H7 (cell line): ENCODE measurements at places on chromosomes 2 and 18. TPM values are rescaled to one million over a fixed set of nuclear protein-coding genes. Genes with fewer than 3 reads are reported as not detected.

GRCh38 chr2:40321822-40322221 is 130.1 kb downstream of the SLC8A1 start:
- DNase-seq, result no peak

DNA sequence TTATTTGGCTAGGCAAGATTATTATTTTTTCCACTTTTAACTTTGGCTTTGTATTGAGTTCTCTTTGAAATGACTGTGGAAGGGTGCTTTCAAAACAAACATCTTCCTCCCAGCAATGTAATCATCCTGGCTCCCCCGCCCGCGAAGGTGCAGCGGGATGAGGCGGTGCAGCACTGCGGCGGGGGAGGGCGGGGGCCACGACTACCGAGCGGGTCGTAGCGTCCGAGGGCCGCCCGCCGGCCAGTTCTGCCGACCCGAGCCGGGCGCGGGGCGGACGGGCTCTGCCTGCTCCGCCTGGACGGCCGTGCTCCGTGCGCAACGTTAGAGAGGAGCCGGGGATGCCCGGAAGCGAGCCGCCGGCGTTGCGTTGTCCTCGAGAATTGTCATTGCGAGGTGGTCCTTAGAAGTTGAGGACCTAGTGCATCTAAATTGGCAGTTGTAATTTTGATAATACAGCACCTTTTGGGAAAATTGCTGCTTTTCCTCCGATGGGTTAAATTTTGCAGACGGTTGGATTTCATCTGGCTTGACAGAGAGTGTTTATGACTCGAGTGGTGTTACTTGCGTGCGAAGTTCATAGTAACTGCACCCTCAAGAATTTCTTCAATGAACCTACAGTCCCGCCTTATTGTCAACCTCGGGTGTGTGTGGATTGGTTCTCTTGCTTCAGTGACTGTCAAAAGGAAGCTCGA is 1.1 kb downstream of the EPC2 start:
- DNase-seq, result peak; percentile 73

DNA sequence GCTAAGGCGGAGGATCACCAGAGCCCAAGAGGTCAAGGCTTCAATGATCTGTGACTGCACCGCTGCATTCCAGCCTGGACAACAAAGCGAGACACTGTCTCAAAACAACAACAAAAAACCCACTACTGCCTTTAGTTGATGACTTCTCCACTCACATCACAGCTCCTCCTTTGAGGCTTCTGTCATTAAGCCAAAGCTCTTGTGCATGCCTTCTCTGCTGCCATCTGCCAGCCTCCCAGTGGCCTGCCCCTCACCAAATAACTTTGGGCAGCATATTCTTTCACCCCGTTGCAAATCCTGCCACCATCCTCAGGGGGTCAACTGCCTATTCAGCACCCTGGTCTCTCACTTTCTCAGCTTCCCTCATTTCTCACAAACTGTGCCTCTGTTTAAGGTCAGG is 27.5 kb downstream of the OSBPL1A start:
- no peak for DNase-seq

DNA sequence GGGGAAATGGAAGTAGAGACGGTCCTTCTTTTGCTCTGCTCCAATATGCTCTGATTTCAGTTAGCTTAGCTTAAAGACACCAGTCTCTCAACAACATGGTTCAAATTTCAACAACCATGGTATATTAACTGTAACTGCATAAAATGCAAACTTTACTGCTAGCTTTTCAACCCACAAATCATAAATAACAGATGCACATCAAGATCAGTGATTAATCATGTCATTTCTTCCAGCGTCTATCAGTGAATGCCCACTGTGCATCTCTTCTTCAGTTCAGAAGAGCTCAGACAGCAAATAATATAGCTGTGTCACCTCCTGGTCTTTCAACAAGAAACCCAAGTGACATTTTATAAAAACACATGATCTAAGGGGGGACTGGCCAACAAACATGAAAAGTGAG is 12.6 kb downstream of the PECR start:
- no peak for DNase-seq

DNA sequence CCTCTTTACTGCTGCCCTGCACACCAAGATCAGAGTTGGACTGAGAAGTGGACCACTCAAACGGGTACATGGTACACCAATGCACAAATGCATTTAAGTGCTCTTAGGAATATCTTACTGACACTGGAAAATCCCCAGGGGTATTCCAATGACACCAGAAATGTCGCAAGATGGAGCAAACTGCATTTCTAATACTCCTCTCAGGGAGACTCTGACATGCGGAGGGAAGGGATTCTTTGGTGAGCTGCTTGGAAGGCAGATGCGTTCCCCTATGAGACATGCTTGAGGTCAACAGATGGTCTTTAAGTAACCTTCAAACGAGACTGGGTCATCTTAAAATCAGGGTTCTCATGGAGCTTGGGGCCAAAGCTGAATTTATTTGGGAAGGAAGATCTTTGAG is 521.8 kb upstream of the TCF4 start:
- DNase-seq, result no peak

- no peak for DNase-seq
These were observed 8.2 kb upstream of the TMEM182 start for GRCh38 chr2:102753563-102754159.

DNA sequence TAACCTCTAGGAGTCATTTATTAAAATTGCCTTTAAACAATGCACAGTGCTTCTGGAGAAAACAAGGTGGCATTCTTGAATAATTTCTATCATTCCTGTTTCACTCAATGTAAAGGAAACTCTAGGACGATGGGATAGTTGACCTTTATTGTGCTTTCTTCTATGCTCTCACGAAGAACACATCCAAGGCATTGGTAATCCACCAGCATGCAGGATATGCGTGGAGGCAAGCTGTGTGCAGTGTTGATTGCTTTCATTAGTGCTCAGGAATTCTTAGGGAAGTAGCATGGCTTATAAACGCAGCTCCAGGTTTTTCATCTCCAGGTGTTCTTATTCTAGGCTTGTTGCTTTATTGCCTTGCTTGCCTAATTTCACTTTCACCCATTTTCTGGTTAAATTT is 58.4 kb upstream of the CAVIN2 start:
- DNase-seq, result no peak

DNA sequence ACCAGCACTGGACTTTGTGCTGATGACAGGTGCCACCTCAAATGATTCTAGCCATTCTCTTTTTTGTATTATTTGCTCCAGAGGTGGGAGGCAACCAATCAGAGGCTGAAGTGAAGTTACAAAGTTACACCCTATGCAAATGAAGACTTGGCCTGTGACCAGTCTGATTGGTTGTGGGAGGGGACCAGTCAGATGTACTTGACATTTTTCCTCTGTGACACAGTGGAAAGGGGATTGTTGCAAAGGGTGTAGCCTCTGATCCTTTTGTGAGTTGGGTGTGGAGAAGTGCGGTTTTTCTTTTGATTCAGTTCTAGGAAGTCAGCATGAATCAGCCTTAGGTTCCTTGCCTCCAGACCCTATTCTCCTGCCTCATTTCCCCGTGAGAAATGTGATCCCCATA is 244.0 kb downstream of the ARL6IP6 start:
- DNase-seq, result no peak

- peak; percentile 29 for DNase-seq
These were observed 35.9 kb downstream of the PTPN4 start for GRCh38 chr2:119795309-119796303.

- no peak for DNase-seq
These were observed 117.4 kb downstream of the PIK3C3 start for GRCh38 chr18:42072407-42072806.

- no peak for DNase-seq
These were observed 77.0 kb upstream of the PID1 start for GRCh38 chr2:229348128-229348527.

- DNase-seq, result no peak
These were observed 82.4 kb upstream of the PELI1 start for GRCh38 chr2:64226611-64227010.

GRCh38 chr2:9422321-9423099 is 818 bp downstream of the ITGB1BP1 start:
- DNase-seq, result peak; percentile 65

GRCh38 chr2:47297767-47298425 is 105.1 kb upstream of the MSH2 start:
- DNase-seq, result no peak

GRCh38 chr2:107402330-107402729 is 424.4 kb upstream of the RGPD4 start:
- no peak for DNase-seq

Gene GAL3ST2
- total RNA-seq, result 0.14 TPM in 1 of 2 replicates, not detected in the other

Gene GPR75
- total RNA-seq, result 0.45 and 0.81 TPM in 2 replicates

Gene C2orf66
- total RNA-seq, result not detected in 2 replicates

Gene TMEM169
- 0.42 and 1.1 TPM in 2 replicates for total RNA-seq
